Vagina (tissue), 2 donors: ENCODE measurements at places on chromosomes 5 and 9.

GRCh38 chr5:83099445-83099844 lies 22.1 kb downstream of the XRCC4 start:
- H3K4me3 ChIP-seq = no peak overlapping the region
- no peaks in the 10 kb centered on the region for H3K4me1 ChIP-seq
- H3K36me3 ChIP-seq = no peaks in the 10 kb centered on the region

- H3K27me3 ChIP-seq = no peaks in the 10 kb centered on the region
- no peaks in the 10 kb centered on the region for H3K4me1 ChIP-seq
- H3K4me3 ChIP-seq = no peak overlapping the region
- H3K36me3 ChIP-seq = no peaks in the 10 kb centered on the region
- H3K27ac ChIP-seq = no peak overlapping the region
Observed at GRCh38 chr5:58938563-58939424, 355.9 kb downstream of the RAB3C start.

GRCh38 chr5:44246986-44247385 lies 142.2 kb downstream of the FGF10 start:
- H3K4me1 ChIP-seq = no peaks in the 10 kb centered on the region
- no peak overlapping the region for H3K4me3 ChIP-seq
- no peak overlapping the region for H3K27ac ChIP-seq
- DNase-seq = no peak

DNA sequence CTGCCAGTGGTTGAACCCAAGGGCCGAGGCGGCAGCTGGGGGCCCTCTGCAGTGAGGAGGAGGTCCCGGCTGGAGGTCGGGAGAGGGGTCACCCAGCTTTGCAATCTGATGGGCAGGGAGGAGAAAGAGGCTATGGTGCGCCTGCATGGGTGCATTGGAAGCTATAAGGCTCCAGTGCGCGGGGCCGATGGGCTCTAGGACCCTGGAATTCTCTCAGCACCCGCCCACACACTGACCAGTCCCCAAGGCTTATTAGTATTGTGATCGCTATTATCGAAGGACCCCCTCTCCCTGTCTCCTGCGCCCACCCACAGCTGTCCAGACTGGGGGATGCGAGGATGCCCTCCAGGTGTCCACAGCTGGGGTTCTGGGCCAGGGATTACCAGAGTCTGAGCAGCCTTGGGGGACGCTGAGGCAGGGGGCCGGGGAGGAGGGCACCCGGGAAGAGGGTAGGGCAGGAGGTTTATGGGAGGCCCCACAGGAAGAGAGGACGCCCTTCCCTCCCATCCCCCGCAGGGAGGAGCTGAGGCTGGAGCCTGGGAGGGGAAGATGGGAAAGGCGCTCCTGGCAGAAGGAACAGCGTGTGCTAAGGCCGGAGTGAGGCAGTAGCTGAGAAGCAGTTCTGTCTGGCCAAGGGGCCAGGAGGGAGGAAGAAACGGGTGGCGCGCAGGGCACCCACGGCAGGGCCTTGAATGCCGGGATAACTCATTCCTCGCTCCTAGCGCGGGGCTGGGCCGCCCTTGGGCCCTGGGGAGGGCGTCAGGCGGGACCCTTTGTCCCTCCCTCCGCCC lies 24.2 kb downstream of the C9orf50 start:
- DNase-seq = no peak
- H3K4me3 ChIP-seq = peak overlapping the region; percentile 50
- no peaks in the 10 kb centered on the region for H3K36me3 ChIP-seq
- peaks cover 35% of the 10 kb centered on the region for H3K4me1 ChIP-seq

DNA sequence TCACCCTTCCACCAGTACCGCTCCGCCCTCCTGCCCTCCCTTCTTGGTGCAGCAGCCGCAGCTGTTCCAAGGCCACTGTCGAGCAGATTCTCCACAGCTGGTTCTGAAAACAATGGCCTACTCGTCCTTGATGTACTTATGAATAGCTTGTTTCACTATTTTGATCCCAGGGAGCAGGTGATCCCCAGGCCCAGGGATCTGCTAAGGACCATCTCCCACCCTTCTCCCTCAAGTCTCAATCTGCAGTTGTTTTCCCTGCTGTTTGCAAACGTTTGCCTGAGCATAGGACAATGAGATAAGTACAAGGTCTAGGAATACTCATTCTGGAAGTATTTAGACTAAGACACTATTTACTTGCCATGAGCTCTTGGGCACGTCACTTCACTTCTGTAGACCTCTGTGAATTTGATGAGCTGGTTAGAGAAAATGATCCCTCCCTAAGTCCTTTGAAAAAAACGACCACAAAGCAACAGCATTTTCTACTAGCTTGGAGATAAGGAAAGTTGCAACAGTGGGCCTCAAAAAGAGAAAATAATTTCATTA lies 1.8 kb downstream of the LURAP1L start:
- no peaks in the 10 kb centered on the region for H3K36me3 ChIP-seq
- peaks cover 27% of the 10 kb centered on the region for H3K4me1 ChIP-seq
- no peaks in the 10 kb centered on the region for H3K27me3 ChIP-seq
- H3K27ac ChIP-seq = peak overlapping the region; percentile 94

GRCh38 chr9:82565188-82565969 lies 497.6 kb downstream of the RASEF start:
- DNase-seq = no peak
- no peak overlapping the region for H3K27ac ChIP-seq
- no peaks in the 10 kb centered on the region for H3K36me3 ChIP-seq
- H3K4me1 ChIP-seq = no peaks in the 10 kb centered on the region
- peak overlapping the region; percentile 5 for H3K4me3 ChIP-seq

DNA sequence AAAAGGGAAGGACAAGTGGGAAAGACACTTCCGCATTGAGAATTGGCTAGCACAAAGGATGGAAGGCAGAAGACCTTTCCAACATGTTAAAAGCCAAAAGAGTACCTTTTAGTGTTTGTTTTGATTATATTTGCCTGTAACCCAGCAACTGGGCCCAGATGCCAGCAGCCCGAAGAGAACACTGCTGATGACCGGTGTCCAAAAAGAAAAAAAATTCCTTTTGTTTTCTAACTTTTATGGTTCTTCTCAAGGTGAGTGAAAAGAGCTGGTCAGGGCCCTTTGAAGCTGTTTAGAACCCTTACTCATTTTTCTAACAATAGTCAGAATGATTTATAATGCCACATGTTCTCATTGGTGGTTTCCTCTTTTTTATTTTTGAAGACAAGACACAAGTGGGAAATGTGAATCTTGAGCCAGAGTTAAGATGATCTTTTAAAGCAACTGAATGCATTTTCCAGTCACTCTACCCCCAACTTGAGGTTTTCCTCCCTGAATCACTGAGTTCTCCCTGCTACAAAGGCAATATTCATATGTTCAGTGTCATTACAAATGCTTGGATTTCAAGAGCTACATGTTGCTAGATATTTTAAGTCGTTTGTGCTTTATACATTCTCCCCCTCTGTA lies 32.3 kb upstream of the ZNF462 start:
- no peaks in the 10 kb centered on the region for H3K27me3 ChIP-seq
- H3K4me1 ChIP-seq = peaks cover 9% of the 10 kb centered on the region
- H3K27ac ChIP-seq = peak overlapping the region; percentile 33
- no peak for DNase-seq
- H3K36me3 ChIP-seq = no peaks in the 10 kb centered on the region

- no peak within 1 kb of the TSS for H3K27ac ChIP-seq
- peak within 1 kb of the TSS; percentile 3 for H3K4me3 ChIP-seq
- H3K36me3 ChIP-seq = peaks cover 4% of the 10 kb centered on the region
- no peak for DNase-seq
- H3K27me3 ChIP-seq = no peaks in the 10 kb centered on the region
Observed at GRCh38 chr5:141420855-141421488, at the start of gene PCDHGA11. Gene PCDHGA11, plus strand, starts transcription at chr5:141421051. Its CDS starts 177 bp downstream, at chr5:141421228.

DNA sequence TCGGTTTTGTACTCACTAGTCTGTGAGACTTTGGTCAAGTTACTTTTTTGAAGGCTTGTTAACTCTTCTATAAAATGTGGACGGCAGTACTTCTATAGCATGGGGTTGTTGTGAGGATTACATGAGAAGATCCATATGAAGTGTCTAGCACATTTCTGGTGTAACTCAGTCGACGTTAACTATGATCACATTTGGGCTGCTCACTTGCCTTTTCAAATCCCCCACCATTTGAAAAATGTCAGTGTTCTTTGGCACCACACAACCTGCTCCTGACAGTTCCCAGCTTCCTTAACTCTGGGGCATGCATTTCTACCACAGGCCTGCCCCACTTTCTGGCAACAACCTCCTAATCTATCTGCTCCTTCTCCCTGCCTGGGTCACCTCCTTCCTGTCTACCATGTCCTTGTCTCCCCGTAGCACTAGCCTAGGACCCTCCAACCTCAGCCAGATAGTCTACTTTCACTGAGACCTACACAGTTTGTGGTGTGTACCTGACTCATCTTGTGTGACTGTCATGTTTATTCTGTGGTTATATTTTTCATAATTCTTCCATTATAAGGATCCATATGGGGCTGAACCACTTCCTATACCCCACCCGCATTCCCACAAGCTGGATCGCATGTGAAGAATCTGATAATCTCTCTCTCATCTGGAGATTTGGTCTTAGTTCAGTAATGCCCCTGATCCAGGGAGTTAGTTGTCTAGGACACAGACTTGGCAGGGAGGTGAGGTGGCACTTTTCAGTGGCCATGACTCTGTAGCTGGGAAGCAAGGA lies 30.2 kb upstream of the BASP1 start:
- H3K4me1 ChIP-seq = peaks cover 16% of the 10 kb centered on the region
- H3K4me3 ChIP-seq = no peak overlapping the region
- DNase-seq = no peak
- H3K27ac ChIP-seq = no peak overlapping the region
- no peaks in the 10 kb centered on the region for H3K27me3 ChIP-seq
- no peaks in the 10 kb centered on the region for H3K36me3 ChIP-seq

DNA sequence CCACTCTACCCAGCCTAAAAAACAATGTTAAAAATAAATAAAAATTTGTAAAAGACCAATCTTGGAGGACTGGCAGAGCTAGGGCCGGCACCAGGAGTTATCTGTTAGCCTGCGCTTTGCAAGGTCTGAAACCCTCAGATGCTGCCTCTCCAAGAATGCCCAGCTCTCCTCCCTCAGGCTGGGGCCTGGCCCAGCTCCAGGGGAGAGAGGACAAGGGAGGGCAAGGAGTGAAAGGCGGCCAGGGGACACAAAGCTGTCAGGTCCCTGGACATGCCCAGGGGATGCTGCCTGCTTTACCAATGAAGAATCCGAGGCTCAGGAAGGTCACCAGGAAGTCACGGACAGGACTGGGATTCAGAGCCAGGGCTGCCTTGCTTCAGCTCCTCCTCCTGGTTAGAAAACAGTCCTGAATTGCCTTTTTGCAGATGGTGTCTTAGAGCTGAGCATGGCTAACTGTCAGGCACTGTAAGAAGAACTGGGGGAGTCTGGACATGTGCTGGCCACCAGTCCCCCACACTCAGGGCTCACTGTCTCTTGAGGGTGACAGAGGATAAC lies 5.5 kb upstream of the N4BP3 start:
- peaks cover 6% of the 10 kb centered on the region for H3K4me1 ChIP-seq
- H3K36me3 ChIP-seq = no peaks in the 10 kb centered on the region
- no peak overlapping the region for H3K4me3 ChIP-seq

DNA sequence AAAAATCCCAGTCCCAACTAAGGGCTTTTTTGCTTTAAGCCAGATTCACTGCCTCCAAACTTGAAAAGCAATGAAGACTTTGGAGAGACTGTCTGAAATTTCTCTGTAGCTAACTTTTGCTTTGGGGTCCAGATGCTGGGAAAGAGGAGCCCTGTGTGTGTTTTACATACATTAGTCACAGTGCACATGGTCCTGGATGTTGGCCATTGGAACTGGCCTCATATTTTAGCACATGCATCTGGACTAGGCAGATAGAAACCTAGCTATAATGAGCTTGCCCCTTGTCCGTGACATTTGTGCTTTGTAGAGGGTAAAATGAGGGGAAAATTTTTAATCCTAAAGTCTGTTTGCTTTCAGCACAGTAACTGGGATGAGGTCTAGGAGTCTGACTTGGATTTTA lies 421.7 kb downstream of the CDK5RAP2 start:
- H3K27me3 ChIP-seq = no peaks in the 10 kb centered on the region
- no peak for DNase-seq
- no peaks in the 10 kb centered on the region for H3K4me1 ChIP-seq
- H3K4me3 ChIP-seq = no peak overlapping the region

- H3K27ac ChIP-seq = no peak overlapping the region
- no peaks in the 10 kb centered on the region for H3K27me3 ChIP-seq
- DNase-seq = no peak
- no peaks in the 10 kb centered on the region for H3K36me3 ChIP-seq
Observed at GRCh38 chr9:132025766-132026165, 53.9 kb downstream of the MED27 start.

GRCh38 chr9:36817160-36817834 lies 216.8 kb downstream of the PAX5 start:
- peaks cover 10% of the 10 kb centered on the region for H3K4me1 ChIP-seq
- no peak for DNase-seq
- H3K27ac ChIP-seq = no peak overlapping the region

GRCh38 chr5:73183000-73183399 lies 10.0 kb downstream of the TMEM174 start:
- H3K27me3 ChIP-seq = no peaks in the 10 kb centered on the region
- no peak overlapping the region for H3K4me3 ChIP-seq
- no peaks in the 10 kb centered on the region for H3K36me3 ChIP-seq
- DNase-seq = no peak
- no peak overlapping the region for H3K27ac ChIP-seq
- no peaks in the 10 kb centered on the region for H3K4me1 ChIP-seq

DNA sequence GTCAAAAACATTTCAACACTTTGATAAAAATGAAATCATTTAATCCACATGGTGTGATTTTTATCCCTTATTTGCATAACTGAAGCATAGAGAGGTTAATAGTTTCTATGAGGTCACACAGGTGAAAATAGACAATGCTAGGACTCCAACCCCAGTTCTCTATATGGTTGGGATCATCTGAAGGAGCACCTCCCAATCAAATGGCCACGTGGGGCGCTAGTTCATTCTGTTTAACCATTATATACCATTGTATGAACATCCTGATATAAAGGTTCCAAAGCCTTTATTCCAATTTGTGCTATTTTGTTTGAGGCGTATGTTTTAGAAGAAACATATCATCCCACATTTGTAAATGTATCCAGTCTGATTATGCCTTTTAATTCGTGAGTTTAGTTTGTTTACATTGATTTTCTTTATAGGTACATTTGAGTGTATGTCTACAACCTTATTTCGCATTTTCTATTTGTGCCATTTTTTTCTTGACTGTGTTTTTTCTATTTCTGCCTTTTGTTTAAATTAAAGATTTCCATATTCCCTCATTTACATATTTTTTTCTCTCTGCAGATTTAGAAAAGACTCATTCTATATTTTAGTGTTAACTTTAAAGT lies 1092.0 kb downstream of the MAT2B start:
- H3K4me1 ChIP-seq = no peaks in the 10 kb centered on the region
- no peak overlapping the region for H3K27ac ChIP-seq
- no peak overlapping the region for H3K4me3 ChIP-seq
- H3K27me3 ChIP-seq = no peaks in the 10 kb centered on the region
- no peak for DNase-seq
